ENCODE measurements at places on chromosomes 3 and 15. TPM values are rescaled to one million over a fixed set of nuclear protein-coding genes. Genes with fewer than 3 reads are reported as not detected.

RPP25 gene
- total RNA-seq, result 6.3 TPM

CYP19A1 gene
- 5.1 TPM for total RNA-seq

ANKRD63 gene
- not detected for total RNA-seq

GHSR gene
- total RNA-seq, result not detected

SAMMSON gene
- total RNA-seq, result not detected

TMEM212 gene
- not detected for total RNA-seq

ANKRD34C gene
- total RNA-seq, result not detected

SLC28A2 gene
- not detected for total RNA-seq

ARHGEF26 gene
- 1.6 TPM for total RNA-seq

UBP1 gene
- 48.0 TPM for total RNA-seq

SV2B gene
- not detected for total RNA-seq

STRA6 gene
- 0.83 TPM for total RNA-seq

GNB4 gene
- total RNA-seq, result 64.7 TPM

INO80 gene
- total RNA-seq, result 27.1 TPM

SLC24A5 gene
- total RNA-seq, result not detected

PLXND1 gene
- 127 TPM for total RNA-seq

ITIH4 gene
- total RNA-seq, result 3.3 TPM

SH3GL3 gene
- 0.29 TPM for total RNA-seq

ZNF80 gene
- total RNA-seq, result not detected

TF gene
- 0.17 TPM for total RNA-seq

GOLGA8T gene
- not detected for total RNA-seq

PTH1R gene
- total RNA-seq, result 0.66 TPM

NRG4 gene
- 0.15 TPM for total RNA-seq

UROC1 gene
- total RNA-seq, result not detected

LMAN1L gene
- total RNA-seq, result 0.15 TPM

MRAS gene
- total RNA-seq, result 20.1 TPM

DHFR2 gene
- 7.0 TPM for total RNA-seq

GOLGA8K gene
- total RNA-seq, result 0.44 TPM

BTLA gene
- not detected for total RNA-seq

UBE2E2 gene
- total RNA-seq, result 51.8 TPM

SEMA3F gene
- total RNA-seq, result 7.6 TPM

MAGEL2 gene
- 0.50 TPM for total RNA-seq

EFL1 gene
- 35.1 TPM for total RNA-seq

PLSCR5 gene
- not detected for total RNA-seq

CKMT1B gene
- not detected for total RNA-seq

KCNMB3 gene
- total RNA-seq, result 0.50 TPM

DHX30 gene
- 51.2 TPM for total RNA-seq

IGSF11 gene
- total RNA-seq, result 0.44 TPM

LRRC49 gene
- 29.4 TPM for total RNA-seq
